Stimulated activated CD4-positive, alpha-beta T cell treated with anti-CD3 and anti-CD28 coated beads, TNF-alpha, amount 100 ng/mL, for 24 hours (primary cell): ENCODE measurements at places on chromosomes 16 and 17.

DNA sequence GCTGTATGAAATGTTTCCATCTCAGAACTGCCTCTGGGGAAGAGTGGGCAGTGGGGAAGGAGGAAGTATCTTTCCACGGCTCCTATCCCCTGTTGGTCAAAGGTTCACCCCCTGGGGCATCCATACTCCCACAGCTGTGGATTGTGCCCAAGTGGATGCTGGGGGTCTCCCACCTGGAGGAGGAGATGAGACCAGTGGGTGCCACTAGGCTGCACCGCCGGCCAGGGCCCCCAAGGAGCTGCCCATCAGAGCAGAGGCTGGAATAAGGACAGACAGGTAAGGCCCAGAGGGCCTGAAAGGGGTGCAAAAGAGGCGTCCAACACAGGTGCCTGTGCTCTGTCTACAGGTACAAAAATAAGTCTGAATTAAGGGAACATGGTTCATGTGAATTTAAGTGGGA, 87.5 kb downstream of the WSCD1 start:
- DNase-seq, result no peak

GRCh38 chr17:50425682-50426471, at the start of gene ACSF2:
Gene ACSF2, plus strand, starts transcription at chr17:50426218. Its CDS starts 44 bp downstream, at chr17:50426262.
- peak; percentile 29 for DNase-seq

DNA sequence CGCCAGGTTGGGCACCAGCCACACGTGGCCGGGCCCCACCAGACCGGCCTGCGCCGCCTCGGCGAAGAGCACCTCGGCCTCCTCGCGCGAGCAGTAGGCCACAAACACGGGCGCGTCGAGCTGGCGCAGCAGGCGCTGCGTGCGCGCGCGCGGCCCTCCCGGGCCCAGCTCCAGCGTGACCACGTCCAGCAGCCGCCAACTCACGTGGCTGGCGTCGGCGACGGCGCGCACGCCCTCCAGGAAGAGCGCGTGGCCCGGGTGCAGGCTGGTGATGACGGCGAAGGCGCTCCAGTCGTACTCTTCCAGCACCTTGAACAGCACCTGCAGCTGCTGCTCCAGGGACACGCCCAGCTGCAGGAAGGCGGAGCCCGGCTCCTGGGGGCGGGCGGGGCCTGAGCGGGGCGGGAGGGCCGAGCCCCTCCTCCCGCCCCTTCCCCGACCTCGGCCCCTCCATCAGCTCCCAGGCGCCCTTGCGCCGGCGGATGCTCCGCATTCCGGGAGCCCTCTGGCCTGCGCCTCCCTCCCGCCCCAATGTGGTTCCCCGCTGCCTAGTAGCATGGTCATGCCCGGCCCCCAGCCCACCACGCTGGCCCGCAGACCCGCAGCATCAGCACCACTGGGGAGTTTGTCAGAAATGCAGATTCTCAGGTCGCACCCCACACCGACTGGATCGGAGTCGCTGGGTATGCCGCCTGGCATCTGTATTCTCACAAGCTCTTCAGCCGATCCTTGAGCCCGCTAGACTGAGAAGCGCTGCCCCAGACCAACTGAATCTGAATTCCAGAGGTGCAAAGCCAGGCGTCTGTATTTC, 7.2 kb downstream of the GRIN2C start:
- peak; percentile 61 for DNase-seq

DNA sequence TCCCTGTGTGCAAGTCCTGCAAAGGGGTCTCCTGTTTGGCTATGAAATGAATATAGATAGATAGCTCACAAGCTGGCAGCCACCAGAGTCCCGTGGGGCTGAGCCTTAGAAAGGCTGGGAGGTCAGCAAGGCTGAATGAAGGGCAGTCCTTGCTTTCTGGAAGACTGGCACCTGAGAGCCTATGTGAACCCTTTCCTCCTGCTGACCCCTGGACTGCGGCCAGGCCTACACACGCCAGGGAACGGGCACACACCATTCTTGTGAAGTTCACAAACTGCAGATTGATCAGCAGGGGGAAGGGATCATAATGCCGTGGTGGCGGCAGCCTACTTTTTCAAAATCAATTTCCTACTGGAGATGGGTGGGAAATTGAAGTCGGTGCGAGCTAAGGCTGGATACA, 985 bp upstream of the C17orf107 start:
- DNase-seq, result no peak

- no peak for DNase-seq
These were observed 121.9 kb downstream of the FOXL1 start for GRCh38 chr16:86700046-86700945.

DNA sequence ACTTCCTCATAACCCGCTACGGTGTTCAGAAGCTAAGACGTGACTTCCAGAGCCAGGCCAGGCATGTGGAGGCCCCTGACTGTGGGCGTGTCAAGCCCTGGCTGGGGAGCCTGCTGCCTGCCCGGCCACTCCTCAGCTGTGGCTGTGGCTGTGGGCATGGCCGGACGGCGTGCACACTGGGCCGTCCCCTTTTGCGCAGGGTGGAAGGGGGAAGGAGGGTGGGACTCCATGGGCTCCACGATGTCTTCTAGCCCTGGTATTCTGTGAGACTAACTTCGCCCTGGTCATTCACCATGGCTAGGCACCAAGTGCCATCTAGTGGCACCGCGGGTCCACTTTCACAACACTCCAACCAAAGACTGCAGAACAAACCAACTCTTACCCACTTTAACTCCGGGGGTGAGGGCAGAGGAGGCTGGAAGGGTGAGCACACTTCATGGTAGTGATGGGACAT, 67.9 kb downstream of the N4BP1 start:
- DNase-seq, result peak; percentile 25

DNA sequence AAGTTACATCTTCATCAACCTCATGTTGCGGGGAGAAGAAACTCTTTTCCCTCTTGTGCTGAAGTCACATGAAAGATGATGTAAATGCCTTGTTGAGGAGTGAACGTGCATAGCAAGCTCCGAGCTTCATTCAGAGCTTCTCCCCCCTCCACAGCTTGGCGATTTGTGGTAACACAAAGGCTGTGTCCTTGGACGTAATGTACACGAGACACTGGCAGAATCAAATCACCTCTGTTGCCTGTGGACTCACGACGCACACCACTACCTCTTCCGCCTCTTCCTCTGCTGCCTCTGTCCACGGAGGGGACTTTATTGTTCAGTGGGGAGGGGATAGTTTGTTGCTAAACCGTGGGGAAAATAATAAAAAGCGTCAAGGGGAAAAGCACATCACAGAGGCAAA, 54.9 kb upstream of the CHMP6 start:
- no peak for DNase-seq
